ENCODE measurements at places on chromosomes 1 and 21. TPM values are rescaled to one million over a fixed set of nuclear protein-coding genes. Genes with fewer than 3 reads are reported as not detected.

The DNALI1 gene
- polyA plus RNA-seq, result not detected

The RNU1-2 gene
- 6.5 TPM for polyA plus RNA-seq

The GPN2 gene
- 18.1 TPM for polyA plus RNA-seq

The FAAP20 gene
- 23.1 TPM for polyA plus RNA-seq

The C1orf21 gene
- 9.7 TPM for polyA plus RNA-seq

The KLHDC8A gene
- polyA plus RNA-seq, result 0.51 TPM

The INTS7 gene
- polyA plus RNA-seq, result 23.3 TPM

The SYNC gene
- polyA plus RNA-seq, result 11.6 TPM

The NES gene
- polyA plus RNA-seq, result 2.1 TPM

The DMBX1 gene
- 1.7 TPM for polyA plus RNA-seq

The IQGAP3 gene
- polyA plus RNA-seq, result 16.0 TPM

The CRYAA gene
- polyA plus RNA-seq, result not detected

The PDZK1 gene
- polyA plus RNA-seq, result 1.3 TPM

The CAPN8 gene
- polyA plus RNA-seq, result 0.39 TPM

The CFHR1 gene
- polyA plus RNA-seq, result 0.63 TPM

The TTLL10 gene
- polyA plus RNA-seq, result not detected

The SLC44A5 gene
- polyA plus RNA-seq, result 0.10 TPM

The KCNC4 gene
- 2.4 TPM for polyA plus RNA-seq

The RNU1-4 gene
- polyA plus RNA-seq, result 6.6 TPM

The TMEM79 gene
- 6.3 TPM for polyA plus RNA-seq

The B3GALT5 gene
- 0.39 TPM for polyA plus RNA-seq

The C8B gene
- polyA plus RNA-seq, result not detected

The TAF5L gene
- 19.1 TPM for polyA plus RNA-seq

The NPR1 gene
- polyA plus RNA-seq, result 0.96 TPM

The AMPD1 gene
- not detected for polyA plus RNA-seq

The AXDND1 gene
- polyA plus RNA-seq, result 0.30 TPM

The ADORA1 gene
- polyA plus RNA-seq, result 0.94 TPM

The NCF2 gene
- polyA plus RNA-seq, result 4.9 TPM

The LGALS8 gene
- 30.1 TPM for polyA plus RNA-seq

The NTMT2 gene
- polyA plus RNA-seq, result not detected

The SEC16B gene
- polyA plus RNA-seq, result 1.6 TPM

The TNFRSF18 gene
- not detected for polyA plus RNA-seq

The CELA2A gene
- polyA plus RNA-seq, result not detected

The CATSPERE gene
- polyA plus RNA-seq, result 0.33 TPM

The DMRTA2 gene
- polyA plus RNA-seq, result 0.13 TPM

The MYOM3 gene
- polyA plus RNA-seq, result 8.5 TPM

The PCP4 gene
- not detected for polyA plus RNA-seq

The TRIM62 gene
- 1.5 TPM for polyA plus RNA-seq

The LCE1D gene
- not detected for polyA plus RNA-seq

The MIXL1 gene
- not detected for polyA plus RNA-seq

The FCGR1A gene
- not detected for polyA plus RNA-seq

The ANKRD35 gene
- polyA plus RNA-seq, result not detected

The GPR153 gene
- polyA plus RNA-seq, result 1.1 TPM

The CASQ2 gene
- not detected for polyA plus RNA-seq

The C1orf185 gene
- not detected for polyA plus RNA-seq

The TMPRSS2 gene
- polyA plus RNA-seq, result not detected

The EXTL2 gene
- polyA plus RNA-seq, result 9.4 TPM

The FGR gene
- polyA plus RNA-seq, result not detected

The ZBTB7B gene
- polyA plus RNA-seq, result 24.7 TPM

The KRTAP13-4 gene
- not detected for polyA plus RNA-seq

The DENND2D gene
- 1.7 TPM for polyA plus RNA-seq

The MACF1 gene
- 41.9 TPM for polyA plus RNA-seq

The TSNAX gene
- polyA plus RNA-seq, result 51.4 TPM

The SFT2D2 gene
- 12.3 TPM for polyA plus RNA-seq

The SH3D21 gene
- polyA plus RNA-seq, result 1.1 TPM

The EVA1B gene
- 8.5 TPM for polyA plus RNA-seq
